Stimulated activated CD4-positive, alpha-beta T cell treated with anti-CD3 and anti-CD28 coated beads, Interleukin-15, amount 100 ng/mL, for 24 hours (primary cell): ENCODE measurements at places on chromosomes 6 and 20.

- no peak for DNase-seq
These were observed 62.2 kb downstream of the SYNJ2 start for GRCh38 chr6:158043586-158044524.

GRCh38 chr6:143970456-143971218, 37.4 kb downstream of the PLAGL1 start:
- no peak for DNase-seq

GRCh38 chr6:13327691-13328075, 654 bp downstream of the TBC1D7 start:
- no peak for DNase-seq

DNA sequence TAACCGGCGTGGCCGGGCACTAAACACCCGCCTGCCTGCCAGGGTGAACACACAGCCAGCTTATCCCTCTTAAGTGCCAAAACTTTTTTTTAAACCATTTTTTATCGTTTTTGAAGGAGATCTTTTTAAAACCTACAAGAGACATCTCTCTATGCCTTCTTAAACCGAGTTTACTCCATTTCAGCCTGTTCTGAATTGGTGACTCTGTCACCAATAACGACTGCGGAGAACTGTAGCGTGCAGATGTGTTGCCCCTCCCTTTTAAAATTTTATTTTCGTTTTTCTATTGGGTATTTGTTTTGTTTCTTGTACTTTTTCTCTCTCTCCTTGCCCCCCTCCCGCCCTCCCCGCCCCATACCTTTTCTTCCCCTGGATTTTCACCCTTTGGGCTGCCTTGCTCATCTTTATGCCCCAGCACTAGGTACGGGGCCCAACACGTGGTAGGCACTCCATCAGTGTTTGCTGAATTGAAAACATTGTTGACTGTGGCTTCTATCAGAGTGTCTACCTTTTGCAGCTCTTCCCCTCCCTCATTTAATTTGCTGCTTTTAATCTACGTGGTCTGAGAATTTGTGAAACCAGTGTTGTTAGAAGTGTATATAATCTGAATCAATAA, 1.5 kb downstream of the ZCCHC3 start:
- no peak for DNase-seq

DNA sequence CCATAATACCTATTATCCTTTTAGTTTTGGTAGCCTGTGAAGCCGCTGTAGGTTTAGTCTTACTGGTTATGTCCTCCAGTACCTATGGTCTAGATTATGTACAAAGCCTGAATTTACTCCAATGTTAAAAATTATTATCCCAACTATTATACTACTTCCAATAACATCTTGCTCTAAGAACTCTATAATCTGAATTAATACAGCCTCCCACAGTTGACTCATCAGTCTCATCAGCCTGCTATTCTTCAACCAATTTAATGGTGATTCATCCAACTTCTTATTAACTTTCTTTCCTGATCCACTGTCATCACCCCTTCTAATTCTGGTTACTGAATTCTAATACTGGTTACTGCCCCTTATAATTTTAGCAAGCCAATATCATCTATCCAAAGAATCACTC, 370.3 kb upstream of the OPRM1 start:
- no peak for DNase-seq

DNA sequence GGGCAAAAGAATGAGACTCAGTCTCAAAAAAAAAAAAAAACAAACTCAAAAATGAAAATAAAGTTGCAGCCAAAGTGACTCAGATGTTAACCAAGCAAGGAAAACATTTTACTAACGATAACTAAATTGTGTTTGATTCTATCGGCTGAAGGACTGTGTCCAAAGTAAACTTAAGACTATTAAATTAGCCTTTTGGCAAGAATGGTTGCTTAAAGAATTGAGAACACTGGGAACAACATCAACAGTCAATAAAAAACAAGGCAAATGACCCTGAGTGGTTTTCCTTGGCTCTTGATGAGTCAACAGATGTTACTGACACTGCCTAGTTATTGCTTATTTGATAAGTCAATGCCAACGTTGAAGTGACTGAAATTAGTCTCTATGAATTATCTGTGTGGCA, 36.7 kb downstream of the POU3F2 start:
- no peak for DNase-seq

DNA sequence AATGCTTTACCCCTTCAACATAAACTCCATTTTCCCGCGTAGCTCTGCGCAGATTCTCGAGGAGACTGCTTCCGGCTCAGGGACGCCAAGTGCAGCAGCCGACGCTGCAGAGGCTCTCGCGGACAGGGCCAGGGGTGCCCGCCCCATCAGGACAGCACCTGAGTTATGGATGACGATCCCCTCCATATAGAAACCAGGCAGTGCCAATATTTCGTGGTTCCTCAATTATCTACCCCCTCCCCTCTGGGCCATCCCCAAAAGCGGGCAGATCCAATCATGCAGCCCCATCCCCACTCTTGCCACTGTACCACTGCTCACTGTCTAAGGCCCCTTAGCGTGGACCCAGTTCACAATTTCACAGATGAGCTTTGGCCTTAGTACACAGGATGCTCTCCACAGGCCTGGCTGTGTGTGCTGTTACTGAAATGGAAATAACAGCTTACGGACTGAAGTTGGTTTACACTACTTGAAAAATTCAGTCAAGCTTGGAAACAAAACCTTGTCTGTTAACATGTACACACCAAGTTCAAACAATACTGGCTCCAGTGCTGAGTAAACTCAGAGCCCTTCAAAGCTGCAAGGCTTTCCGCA, 74.5 kb downstream of the DACT2 start:
- no peak for DNase-seq

GRCh38 chr6:67629258-67629657, 1005.8 kb upstream of the ADGRB3 start:
- DNase-seq: no peak

GRCh38 chr6:140828856-140829255, 1303.9 kb upstream of the GJE1 start:
- DNase-seq: no peak

DNA sequence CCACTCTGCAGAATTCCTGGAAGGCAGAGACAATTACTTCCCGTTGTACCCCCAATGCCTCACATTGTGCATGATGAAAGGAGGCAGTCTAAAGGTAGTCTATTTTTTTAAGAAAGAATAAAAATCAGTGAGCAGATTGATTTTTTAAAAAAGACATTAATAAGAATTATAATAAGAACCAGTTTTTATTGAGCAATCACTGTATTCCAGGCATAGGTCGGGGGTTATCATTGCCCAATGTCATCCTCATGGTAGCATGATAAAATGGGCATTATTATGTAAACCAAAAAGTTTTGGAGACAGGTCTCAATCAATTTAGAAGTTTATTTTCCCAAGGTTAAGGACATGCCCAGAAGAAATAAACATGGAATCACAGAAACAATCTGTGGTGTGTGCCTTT, 14.0 kb upstream of the QKI start:
- no peak for DNase-seq

DNA sequence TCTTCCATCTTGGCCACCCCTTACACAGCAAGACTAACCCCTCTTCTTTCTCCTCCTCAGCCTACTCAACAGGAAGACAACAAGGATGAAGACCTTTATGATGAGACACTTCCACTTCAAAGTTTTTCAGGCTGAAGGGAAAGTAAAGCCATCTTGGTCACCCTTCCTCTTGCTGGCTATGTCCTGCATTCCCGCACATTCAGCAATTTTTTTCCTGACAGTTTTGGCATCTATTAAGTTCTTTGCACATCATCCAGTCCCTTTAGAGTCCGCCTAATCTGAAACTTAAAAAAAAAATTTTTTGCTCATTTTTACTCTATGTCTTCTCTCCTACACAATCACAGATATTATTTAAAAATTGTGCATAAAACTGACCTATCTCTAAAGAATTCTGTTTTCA, 493.4 kb downstream of the LMBRD1 start:
- DNase-seq: no peak

DNA sequence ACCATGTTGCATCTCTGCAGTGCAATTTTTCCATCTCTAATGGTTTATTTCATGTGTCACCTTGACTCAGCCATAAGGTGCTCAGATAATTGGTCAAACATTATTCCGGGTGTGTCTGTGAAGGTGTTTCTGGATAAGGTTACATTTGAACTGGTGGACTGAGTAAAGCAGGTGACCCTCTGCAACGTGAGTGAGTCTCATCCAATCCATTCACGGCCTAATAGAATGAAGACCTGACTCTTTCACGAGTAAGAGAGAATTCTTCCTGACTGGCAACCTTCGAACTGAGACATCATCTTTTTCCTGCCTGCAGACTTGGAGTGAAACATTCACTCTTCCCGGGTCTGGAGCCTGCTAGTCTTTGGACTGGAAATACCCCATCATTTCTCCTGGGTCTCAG, 77.1 kb upstream of the SLC22A23 start:
- DNase-seq: no peak

DNA sequence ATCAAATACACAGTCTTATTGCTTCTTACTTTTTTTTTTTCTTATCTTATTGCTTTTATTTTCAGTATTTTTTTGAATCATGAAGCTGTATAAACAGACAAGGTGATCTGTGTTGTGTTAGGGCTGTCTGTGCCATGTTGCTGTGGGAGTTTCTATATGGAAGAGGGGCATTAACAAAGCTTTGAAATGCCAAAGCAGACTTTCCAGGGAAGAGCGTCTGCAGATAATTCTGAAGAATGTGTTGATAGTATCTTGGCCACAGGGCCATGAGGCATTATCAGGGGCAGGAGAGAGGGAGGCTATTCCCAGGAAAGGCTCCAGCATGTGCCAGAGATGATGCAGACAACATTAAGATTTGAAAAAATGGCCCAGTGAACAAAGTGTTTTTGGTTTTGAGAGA, 354.5 kb downstream of the UTRN start:
- DNase-seq: no peak

DNA sequence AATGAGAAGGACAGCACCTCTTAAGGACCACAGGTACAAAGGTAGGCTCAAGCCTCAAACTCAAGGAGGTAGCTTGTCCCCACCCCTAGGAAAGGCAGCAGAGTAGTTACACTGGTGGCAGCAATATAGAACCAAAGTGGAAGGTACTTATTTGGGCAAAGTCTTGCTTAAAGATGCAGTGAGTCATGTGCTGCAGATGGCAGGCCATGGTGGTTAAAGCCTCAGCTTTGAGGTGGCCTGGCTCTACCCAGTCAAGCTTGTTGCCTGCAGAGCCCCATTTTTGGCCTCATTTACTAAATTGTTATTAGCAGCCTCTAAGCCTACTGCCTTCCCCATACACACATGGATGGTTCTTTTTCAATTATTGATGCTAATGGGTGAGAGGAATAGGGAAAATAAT, 146.0 kb downstream of the ELOVL4 start:
- no peak for DNase-seq

DNA sequence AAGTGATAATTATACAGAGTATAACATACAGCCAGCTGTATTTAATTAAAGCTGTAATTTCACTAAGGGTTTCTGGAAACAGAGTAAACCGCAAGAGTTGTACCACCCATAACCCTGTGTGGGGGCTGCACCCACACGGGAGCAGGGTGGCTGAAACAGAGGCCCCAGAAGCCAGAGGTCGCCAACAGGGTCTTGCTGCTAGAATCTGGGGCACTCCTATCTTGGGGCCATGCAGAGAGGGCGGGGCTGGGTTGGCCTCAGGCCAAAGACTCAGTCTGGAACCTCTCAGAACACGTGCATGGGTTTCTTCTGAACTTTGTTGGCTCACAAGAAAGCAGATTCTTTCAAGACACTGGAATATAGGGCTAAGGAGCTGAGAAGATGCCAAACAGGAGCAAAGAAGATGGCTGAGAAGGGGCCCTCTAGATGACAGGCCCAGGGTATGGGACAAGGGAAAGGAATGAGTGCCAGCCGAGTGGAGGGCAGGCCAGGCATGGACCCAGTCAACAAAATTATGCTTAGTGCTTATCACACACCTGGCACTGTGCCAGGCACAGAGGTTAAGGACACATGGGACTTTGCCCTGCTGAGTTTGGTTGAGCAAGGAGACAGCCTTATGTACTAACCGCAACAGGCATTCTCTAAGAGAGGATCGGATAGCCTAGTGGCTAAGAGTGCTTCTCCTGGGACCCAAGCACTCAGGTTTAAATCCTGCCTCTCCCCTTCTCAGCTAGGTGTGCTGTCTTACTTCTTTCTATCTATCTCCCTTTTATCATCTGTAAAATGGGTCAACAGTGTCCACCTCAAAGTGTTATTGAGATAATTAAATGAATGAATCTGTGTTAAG, 96.6 kb upstream of the FOXP4 start:
- no peak for DNase-seq

DNA sequence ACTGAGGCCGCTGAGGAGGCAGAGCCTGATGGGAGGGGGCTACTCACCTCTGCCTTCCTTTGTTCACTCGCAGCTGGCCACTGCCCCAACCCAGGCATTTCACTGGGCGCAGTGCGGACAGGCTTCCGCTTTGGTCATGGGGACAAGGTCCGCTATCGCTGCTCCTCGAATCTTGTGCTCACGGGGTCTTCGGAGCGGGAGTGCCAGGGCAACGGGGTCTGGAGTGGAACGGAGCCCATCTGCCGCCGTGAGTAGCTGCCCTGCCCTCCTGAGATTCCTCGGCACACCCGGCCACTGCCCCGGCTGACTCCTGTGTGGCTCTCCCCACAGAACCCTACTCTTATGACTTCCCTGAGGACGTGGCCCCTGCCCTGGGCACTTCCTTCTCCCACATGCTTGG, 6.0 kb downstream of the C2 start:
- no peak for DNase-seq

DNA sequence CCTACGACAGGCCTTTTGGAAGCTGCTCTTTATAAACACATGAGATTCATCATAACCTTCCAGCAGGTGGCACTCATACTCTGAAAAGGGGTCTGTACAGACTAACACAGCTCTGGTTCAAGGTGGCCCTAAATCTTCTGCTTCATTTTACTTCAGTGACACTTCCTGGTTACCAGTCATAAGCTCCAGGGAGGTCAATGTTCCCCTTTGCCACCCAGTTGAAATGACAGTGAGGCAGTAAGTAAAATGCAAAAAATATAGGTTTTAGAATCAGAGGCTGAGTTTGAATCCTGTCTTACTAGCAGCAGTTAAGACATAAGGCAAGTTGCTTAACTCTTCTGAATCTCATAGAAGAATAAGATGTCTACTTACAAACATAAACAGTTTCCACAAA, 132.8 kb downstream of the CDK19 start:
- DNase-seq: peak; percentile 63

- no peak for DNase-seq
These were observed 354.1 kb upstream of the MAP3K7 start for GRCh38 chr6:90940812-90941481.

DNA sequence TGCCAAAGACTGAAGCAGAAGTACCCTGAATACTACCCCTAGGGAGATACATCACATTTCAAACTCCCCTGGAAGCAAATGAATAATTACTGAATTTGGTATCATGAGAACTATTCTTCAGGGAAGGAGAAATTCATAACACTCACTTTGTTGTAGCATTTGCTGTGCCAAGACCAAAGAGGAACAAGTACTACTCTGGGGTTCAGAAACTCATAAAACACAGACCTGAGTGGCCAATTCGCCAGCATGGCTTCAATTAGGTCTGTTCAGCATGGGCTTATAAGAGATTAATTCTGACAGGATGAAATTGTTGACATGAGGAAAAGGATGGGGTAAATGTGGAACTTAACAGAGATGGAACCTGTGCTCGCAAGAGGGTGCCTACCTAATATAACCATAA, 6.5 kb downstream of the ELOVL5 start:
- DNase-seq: no peak

GRCh38 chr20:47490795-47491194, 10.9 kb upstream of the NCOA3 start:
- DNase-seq: no peak
